Activated naive CD4-positive, alpha-beta T cell treated with anti-CD3 and anti-CD28 coated beads for 36 hours (primary cell): ENCODE measurements at places on chromosomes 3 and 15.

DNA sequence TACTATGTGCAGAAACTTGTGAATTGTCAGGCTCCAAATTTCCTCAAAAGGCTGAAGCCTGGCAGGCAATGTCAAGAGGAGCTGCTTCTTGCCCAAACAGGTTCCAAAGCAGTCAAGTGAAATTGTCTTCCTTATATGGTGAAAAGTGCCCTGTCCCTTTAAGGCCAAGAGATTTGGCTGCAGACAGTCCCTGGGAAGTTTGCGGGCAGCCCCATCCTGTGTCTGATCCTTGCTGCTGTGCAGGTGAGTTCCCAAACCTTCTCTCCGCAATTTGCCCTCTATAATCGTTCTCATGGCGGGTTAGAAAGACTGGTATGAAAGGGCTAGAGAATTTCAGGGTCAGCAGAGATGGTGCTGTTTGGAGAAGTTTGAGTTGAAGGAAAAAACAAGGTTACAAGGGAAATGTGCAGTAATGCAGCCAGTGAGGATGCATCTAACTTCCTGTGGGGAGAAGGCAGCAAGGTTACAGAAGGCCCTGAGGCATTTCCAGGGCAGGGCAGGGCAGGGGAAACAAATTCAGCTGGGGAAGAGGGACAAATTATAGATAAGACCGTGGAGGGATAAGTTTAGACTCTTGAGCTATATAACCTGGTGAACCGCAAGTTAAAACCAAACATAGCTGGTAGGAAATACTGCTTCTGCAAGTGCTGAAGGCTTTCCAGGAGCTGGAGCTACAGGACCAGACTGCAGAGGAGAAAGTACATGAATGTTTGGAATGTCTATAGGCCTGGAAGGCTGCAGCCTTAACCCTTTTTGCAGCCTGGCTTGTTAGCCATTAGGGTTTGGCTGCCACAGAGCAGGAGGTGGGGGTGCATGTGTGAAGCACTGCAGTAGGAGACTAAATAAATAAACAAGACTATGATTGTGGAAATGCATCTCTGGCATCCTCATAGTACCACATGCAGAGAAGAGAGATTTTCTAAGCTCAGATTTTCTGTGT lies 256.2 kb upstream of the IL12A start:
- no peak for DNase-seq

GRCh38 chr3:36405190-36405589 lies 24.9 kb downstream of the STAC start:
- no peak for DNase-seq

GRCh38 chr3:135964160-135964955 lies 1.2 kb upstream of the PPP2R3A start:
- no peak for DNase-seq

GRCh38 chr3:184485906-184486305 lies 75.7 kb upstream of the EPHB3 start:
- DNase-seq = no peak

- no peak for DNase-seq
These were observed 13.9 kb upstream of the ZBBX start for GRCh38 chr3:167394003-167394402.

DNA sequence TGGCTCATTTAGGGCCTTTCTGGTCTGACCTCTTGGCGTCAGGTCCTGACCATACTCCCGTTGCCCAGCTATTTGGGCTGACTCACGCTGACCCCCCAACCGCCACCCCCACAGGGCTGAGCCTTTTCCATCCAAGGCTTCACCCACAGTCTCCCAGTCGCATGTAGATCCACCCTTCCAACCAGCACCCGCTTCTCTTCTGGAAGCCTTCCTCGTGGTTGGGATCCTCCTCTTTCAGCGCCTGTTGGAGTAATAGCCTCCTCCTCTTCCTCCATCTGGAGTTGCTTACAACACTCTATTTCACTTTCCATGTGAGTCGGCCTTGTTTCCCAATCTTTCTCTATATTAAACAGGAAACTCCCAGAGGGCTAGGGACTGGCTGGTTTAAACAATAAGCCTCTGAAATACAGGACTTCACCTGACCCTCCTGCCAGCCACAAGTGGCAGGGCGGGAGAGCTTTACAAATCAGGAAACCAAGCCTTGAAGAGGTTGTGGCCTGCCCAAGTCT lies 2.1 kb upstream of the ALAS1 start:
- DNase-seq = no peak

DNA sequence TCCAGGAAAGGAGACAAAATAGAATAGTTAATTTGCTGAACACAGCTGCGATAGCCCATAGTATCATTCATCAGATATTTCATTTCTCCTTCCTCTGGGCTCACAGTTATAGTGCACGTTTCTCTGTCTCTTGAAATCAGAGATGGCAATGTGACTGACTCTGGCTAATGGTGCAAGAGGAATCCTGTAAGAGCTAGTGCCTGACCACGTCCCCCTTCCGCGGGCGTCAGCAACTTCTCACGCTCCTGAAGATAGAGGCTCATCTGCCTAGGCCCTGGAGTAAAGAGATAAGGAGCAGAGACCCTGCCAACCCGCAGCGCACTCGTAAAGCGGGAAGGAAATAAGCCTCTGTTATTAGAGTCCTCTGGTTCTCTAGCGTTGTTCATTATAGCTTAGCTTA lies 391.8 kb downstream of the VPS13C start:
- DNase-seq = no peak

DNA sequence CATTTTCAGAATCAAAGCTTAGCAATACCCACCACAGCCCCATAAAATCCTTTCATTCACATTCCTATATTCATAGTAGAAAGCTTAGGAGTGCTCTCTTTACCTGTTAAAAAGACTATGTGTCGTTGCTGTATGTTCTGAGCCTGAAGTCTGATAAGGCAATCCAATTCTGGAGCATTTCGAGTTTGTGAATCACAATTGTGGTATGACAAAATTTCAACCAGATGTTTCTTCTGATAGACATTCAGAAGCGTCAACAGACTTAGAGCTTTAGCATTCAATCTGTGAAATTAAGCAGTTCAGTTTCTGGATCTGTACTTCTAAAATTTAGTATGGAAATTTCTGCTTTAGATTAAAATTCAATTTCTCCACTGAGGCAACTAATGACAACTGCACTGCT lies 58.3 kb downstream of the TASOR start:
- no peak for DNase-seq

GRCh38 chr15:68425428-68426060 lies 6.4 kb downstream of the ITGA11 start:
- DNase-seq = no peak

GRCh38 chr3:107206141-107206540 lies 171.1 kb upstream of the CCDC54 start:
- no peak for DNase-seq

GRCh38 chr3:125381314-125381713 lies 6.2 kb upstream of the ZNF148 start:
- DNase-seq = no peak

GRCh38 chr15:69398491-69398891 lies 15.7 kb upstream of the KIF23 start:
- DNase-seq = no peak

DNA sequence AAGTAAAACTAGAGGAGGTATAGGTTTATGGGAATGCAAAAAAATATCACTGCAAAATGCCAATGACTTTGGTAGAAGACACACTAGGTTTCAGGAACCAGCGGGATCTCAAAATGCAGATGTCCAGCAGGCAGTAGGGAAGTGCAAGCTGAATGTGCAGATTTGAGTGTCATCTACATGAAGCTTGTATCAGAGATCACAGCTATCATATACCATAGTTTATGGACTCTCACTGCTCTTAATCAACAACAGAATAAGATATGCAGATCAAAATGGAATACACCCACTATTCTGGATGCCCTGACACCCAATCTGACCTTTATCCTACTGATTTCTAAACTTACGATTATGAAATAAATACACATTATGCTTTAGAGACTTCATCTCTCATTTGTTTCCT lies 27.7 kb downstream of the TMCC1 start:
- DNase-seq = no peak

- DNase-seq = no peak
These were observed 36.2 kb downstream of the CHST2 start for GRCh38 chr3:143155756-143156155.

- no peak for DNase-seq
These were observed 82.3 kb downstream of the RBPMS2 start for GRCh38 chr15:64693134-64693533.

- DNase-seq = no peak
These were observed 194.4 kb upstream of the ONECUT1 start for GRCh38 chr15:52984507-52984906.

DNA sequence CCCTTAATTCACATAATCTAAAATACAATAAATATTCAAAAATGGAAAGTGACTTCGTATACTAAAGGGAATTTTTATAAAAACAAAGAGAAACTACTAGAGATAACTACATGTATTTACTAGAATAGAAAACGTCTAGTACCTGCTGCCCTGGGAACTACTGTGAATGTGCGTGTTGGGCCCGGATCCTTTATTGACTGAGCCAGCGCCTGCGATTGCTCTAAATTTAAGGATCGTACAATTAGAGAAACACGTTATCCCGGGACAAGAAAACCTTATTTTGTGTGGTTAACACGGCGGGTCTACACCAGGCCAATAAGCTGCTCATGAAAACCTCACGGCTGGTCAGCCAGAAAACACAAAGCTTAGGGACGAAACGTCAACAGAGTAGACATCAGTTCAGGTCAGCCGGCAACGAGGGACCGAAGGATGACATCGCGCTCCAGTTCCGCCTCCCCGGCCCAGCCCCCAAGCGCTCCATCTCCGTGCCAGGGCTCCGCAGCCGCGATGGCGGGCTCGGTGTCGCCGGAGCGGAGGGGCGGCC lies 555 bp downstream of the TM2D3 start:
- DNase-seq = peak; percentile 23

DNA sequence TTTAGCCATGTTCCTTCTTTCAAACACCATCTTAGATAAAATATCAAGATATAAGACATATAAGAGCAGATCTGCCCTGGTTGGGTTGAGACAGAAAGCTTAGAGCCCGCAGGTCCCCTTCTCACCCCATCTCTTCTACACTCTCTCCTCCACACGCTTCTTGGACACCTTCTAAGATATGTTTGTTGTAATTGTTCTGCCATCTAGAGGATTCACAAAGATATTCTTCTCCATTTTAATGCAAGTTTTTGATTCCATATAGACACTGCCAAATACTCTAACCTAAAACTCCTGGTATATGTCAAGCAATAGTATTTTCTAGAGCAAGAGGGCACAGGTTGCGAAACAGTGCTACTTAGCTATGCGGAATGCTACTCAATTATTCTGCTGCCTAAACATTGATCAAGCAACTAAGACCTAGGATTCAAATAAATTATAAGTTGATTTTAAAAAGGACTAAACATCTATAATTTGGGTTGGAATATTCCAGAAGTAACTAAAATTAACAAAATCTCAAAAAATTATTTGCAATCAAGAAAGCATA lies 6.8 kb downstream of the CHRM5 start:
- no peak for DNase-seq

GRCh38 chr15:51134416-51135199 lies 39.9 kb upstream of the TNFAIP8L3 start:
- DNase-seq = no peak

GRCh38 chr3:71391361-71391760 lies 192.2 kb downstream of the FOXP1 start:
- no peak for DNase-seq

- no peak for DNase-seq
These were observed 191.9 kb downstream of the STT3B start for GRCh38 chr3:31724651-31725050.

GRCh38 chr3:21328711-21329390 lies 422.2 kb downstream of the ZNF385D start:
- no peak for DNase-seq

DNA sequence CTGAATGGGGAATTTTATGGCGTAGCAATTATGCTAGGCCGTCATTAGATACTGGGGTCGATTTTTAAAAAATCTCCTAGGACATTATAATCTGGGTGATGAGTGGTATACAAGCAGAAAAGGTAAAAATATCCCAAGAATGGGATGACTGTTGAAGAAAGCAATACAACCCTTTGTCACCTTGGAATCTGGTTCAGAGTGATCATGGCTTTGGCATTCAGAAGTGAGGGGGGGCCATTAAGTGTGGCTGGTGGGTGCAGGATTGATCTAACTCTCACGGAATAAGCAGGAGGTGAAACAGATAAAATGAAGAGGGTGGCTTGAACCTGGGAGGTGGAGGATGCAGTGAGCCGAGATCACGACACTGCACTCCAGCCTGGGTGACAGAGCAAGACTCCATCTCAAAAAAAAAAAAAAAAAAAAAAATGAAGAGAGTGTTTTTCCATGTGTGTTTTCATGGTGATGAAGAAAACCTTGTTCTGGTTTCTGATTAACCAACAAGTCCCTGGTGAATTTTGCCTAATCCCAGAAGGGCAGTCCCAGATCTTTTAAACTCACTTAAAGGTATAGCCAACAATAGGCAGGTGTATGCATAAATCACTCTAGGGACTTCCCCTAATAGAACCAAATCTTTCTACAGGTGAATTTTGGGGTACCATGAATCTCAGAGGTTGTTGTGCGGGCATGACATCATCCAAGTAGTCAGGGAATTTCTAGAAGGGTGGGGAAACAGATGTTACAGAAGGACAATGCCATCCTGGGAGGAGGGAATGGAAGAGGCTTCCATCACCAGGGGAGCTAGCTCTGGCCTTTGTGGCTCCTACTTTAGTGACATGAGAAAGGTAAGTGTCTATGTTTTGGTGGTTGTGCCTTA lies 3.1 kb upstream of the RAD54L2 start:
- no peak for DNase-seq

GRCh38 chr15:77580996-77581682 lies 51.6 kb downstream of the LINGO1 start:
- DNase-seq = no peak

DNA sequence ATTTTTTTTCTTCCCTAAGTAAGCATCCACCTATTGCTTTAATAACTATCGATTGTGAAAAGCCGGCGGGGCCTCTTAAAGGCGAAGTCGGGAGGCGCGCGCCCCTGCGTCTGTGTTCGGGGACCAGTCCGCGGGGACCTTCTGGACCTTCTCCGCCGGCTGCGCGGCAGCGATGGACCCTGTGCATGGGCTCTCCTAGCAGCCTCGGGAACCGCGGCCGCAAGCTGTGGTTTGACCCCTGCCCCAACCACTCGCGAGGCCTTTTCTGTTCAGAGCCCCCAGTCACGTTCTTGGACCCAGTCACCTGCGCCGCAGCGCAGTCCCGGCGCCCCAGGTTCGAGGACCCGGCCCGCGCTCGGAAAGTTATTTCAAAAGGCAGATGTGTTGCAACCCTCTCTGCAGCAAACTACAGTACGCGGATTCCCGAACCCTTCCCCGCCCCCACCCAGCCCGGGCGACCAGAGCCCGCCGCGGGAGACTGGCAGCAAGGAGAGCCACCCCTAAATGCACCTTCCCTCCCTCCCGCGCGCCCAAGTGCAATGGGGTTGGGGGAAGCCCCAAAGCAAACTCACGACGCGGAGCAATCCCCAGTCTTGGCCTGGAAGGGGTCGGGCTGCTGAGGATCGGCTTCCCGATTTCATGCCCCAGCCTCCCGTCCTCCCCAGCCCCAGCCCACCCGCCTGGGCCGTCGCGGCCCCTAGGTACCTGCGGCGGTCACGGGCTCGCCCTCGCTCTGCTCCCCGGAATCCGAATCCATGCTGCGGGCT lies 684 bp downstream of the TNFAIP8L3 start:
- peak; percentile 35 for DNase-seq

DNA sequence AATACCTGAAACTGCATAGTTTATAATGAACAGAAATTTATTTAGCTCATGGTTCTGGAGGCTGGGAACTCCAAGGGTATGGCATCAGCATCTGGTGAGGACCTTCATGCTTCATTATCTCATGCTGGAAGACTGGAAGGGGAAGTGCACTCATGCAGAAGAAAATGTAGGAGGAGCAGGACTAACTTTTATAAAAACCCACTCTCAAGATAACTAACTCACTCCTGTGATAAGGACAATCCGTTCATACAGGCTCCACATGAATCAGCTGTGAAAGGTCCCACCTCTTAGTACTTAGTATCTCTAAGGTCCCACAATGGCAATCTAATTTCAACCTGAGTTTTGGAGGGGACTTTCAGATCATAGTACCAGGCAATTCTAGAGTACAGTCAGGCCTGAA lies 33.6 kb upstream of the APH1B start:
- DNase-seq = no peak
